Ovary (tissue), 10 donors: ENCODE measurements at places on chromosomes 5 and 9. TPM values are rescaled to one million over a fixed set of nuclear protein-coding genes. Genes with fewer than 3 reads are reported as not detected.

DMRT3 gene
- not detected for total RNA-seq

GRCh38 chr9:72807765-72808445 is 144.9 kb downstream of the ALDH1A1 start:
- DNase-seq, result no peak
- no peaks in the 10 kb centered on the region for H3K36me3 ChIP-seq
- no peaks in the 10 kb centered on the region for H3K4me1 ChIP-seq
- no peak overlapping the region for H3K4me3 ChIP-seq

PCDHGB3 gene
- total RNA-seq, result 4.1 TPM

DNA sequence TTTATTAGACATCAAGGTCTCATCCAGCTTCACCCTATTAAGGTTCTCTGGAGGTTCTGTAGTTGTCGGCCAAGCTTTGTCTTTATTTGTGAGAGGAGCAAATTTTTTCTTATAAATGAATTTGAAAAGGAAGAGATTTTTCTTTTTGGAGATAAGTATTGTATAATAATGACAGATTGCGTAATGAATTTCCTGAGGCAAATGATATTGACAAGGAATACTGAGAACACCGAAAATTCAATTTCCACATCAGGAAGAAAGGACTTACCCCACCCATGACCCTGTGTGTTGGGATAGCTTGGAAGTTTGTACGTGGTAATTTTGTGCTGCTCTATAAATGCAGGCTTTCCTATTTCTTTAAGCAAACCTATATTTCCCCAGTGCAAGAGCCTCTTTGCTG is 53.5 kb downstream of the MAMDC2 start:
- no peak overlapping the region for H3K27ac ChIP-seq
- no peaks in the 10 kb centered on the region for H3K27me3 ChIP-seq
- DNase-seq, result no peak

PLAC8L1 gene
- total RNA-seq, result not detected
